ENCODE measurements at places on chromosomes 6 and 20.

DNA sequence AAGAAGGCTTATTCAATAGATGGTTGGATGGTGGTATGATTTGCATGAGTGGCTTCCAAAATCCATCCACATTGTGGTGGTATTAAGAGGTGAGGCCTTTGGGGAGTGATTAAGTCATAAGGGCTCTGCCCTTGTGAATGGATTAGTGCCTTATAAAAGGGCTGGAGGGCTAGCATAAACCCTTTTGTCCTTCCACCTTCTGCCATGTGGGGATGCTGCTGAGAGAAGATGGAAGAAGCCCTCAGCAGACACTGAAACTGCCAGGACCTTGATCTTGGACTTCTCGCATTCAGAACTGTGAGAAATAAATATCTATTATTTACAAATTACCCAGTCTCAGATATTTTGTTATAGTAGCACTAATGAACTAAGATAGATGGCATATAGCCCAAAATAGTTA lies 27.8 kb upstream of the SRPK1 start:
- no peak for DNase-seq

- DNase-seq: no peak
These were observed 59.0 kb upstream of the TMEM170B start for GRCh38 chr6:11478586-11478985.

- no peak for DNase-seq
These were observed 46.0 kb upstream of the TAGAP start for GRCh38 chr6:159090530-159091480.

GRCh38 chr6:74409447-74409846 lies 713.4 kb downstream of the CD109 start:
- no peak for DNase-seq

DNA sequence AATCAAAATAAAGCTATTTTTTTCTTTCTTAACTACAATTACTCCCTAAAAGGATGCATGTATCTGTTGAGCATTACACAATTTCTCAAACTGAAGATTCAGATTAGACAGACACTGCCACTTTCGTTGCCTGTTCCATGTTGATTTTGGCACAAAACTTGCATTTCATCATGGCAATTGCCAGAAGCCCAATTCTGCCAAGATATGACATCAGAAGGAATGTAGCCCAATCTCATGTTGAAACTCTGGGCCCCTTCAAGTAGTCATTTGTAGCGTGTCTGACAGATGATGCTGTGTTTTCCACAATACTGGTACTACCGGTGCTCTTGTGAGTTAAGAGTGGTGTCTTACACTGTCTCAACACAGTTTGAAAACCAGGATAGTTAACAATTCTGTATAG lies 705.4 kb downstream of the PTPRT start:
- no peak for DNase-seq

DNA sequence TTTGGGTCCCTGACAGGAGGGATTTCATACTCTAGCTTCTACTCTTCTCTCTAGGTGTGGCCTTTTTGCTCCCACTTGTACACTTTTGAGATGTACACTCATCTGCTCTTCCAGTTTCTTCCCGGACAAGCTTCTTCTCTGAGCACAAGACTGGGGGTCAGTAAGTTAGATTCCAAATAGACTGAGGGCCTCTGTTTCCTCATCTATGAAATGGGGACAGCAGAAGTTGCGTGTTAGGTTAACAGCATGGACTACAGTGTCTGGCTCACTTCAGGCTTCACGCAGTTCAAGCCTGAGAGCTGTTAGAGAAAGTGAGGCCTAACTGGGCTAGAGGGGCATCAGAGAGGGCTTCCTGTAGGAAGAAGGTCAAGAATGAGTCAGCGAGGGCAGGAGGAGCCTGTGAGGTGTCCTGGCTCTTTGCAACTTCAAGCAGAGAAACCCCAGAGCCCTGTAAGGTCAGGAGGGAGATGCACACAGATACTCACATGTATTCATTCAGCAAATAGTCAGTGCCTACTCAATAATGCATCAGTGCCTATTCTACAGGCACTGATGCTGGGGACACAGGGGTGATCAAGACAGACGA lies 20.6 kb downstream of the XKR7 start:
- DNase-seq: no peak

- DNase-seq: no peak
These were observed 83.9 kb upstream of the GPR6 start for GRCh38 chr6:109894181-109894580.

DNA sequence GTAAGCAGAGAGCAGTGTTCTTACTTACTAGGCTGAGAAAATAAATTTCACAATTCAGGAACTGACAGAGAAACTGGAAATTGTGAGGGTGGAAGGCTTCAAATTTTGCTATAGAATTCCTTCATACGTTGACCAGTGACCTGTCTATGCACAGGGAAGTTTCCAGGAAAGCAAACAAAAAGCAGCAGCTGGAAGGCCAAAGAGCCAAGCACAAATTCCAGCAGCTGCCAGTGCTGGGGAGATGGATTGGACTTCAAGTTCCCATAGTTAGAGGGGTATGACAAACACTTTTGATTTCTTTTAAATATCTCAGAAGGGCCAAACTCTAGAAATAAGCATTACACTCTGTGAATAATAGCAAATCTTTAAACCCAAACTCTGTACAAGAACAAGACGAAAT lies 299.1 kb upstream of the KCNQ5 start:
- DNase-seq: no peak

- no peak for DNase-seq
These were observed 61.1 kb downstream of the TSPYL4 start for GRCh38 chr6:116192786-116193185.

DNA sequence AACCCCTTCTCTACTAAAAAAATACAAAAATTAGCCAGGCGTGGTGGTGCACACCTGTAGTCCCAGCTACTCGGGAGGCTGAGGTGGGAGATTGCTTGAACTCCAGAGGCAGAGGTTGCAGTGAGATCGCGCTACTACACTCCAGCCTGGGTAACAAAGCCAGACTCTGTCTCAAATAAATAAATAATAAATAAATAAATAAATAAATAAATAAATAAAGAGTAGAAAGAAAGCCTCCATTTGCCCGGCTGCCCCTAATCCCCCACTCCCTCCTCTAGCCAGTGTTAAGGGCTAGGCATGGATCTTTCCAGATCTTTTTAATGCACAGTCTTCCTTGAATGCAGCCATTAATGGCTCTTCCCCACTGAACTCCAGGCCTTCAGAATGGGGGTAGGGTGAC lies 3.2 kb downstream of the PNPLA1 start:
- DNase-seq: no peak

GRCh38 chr6:912871-913835 lies 220.2 kb upstream of the EXOC2 start:
- DNase-seq: no peak

DNA sequence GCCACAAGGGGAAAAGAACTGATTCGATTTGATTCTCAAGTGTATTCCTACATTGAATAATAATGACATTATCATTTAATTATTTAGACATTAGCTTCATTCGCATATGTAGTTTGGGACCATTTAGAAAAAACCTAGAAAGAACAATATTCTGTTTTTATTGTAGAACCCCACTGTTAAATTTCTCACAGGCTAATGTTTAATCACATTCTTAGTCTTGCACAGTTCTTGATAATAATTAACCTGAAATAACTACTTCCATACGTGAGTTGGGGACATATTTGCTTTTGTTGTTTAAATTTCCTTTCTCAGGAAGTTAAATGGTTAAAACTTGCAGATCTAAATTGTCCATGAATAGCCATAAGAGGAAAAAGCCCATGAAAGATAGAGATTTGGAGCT lies 275.2 kb downstream of the TFAP2B start:
- DNase-seq: no peak

GRCh38 chr6:31453259-31453658 lies 44.7 kb upstream of the MICB start:
- no peak for DNase-seq

DNA sequence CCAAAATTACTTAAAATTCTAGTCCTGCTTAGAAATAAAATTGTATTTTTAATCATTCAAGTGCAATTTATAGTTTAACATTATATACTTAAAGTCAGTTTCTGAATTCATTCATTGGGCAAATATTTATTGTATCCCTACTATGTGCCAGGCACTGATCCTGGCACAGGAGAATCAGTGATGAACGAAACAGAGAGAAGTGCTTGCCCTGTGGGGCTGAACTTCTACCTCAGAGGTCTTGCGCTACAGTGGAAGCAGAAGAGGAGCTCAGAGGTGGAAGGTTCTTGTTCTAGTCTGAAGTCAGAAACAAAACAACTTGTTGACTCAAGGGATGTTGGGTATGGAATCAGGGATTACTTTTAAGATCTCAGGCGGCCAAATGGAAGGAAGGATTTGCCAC lies 6.0 kb downstream of the CLDN20 start:
- no peak for DNase-seq

GRCh38 chr20:53712212-53712977 lies 118.8 kb upstream of the ZNF217 start:
- DNase-seq: no peak

DNA sequence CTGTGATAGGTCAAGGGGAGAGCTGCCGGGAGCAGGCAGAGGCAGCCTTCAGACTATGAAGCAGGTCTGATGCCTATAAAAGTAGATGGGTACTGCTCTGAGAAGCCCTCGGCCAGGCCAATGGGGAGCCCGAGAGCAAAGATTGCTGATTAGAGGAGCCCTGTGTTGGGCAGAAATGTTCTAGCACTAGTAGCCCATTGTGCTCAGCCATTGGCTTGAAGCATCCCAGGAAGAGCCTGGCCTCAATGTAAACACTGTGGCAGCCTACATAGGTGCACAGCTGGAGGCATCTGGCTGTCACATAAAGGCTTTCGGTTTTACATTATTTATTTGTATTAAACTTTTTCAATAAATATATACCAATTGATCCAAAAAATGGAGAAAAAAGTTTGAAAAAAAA lies 67.7 kb downstream of the SNAP25 start:
- DNase-seq: no peak

DNA sequence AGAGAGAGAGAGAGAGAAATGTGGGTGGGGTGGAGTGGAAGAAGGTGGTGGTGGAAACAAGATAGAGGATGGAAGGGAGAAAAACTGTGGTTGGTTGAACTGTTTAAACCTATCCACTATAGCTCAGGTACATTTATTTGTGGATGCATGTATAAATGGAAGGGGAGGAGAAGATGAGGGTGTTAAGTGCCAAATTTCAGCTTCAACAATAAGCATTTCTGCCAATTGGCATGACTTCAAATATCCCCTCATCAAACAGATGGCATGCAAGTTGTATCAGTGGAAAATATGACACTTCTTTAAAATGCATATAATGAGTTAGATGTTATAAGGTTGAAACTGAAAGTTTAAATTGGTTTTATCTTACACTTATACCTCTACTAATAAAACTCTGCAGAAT lies 216.1 kb downstream of the LMBRD1 start:
- DNase-seq: no peak

GRCh38 chr20:14649662-14650061 lies 312.2 kb upstream of the FLRT3 start:
- no peak for DNase-seq
